Smooth muscle cell of the umbilical artery (primary cell): ENCODE measurements at places on chromosomes 7 and 10. TPM values are rescaled to one million over a fixed set of nuclear protein-coding genes. Genes with fewer than 3 reads are reported as not detected.

Gene SPDYE9
- not detected in 2 replicates for total RNA-seq

Gene CYP2C9
- total RNA-seq, result not detected in 2 replicates

Gene PAX4
- not detected in 2 replicates for total RNA-seq

Gene CHN2
- total RNA-seq, result 0.28 and 1.5 TPM in 2 replicates

Gene WDFY4
- not detected in 2 replicates for total RNA-seq

Gene CNPY1
- total RNA-seq, result not detected in 2 replicates

Gene SYNPO2L
- total RNA-seq, result 0.42 TPM in 1 of 2 replicates, not detected in the other

Gene POLR2J3
- 18.4 and 21.8 TPM in 2 replicates for total RNA-seq

Gene CROT
- 15.3 and 30.9 TPM in 2 replicates for total RNA-seq

Gene FKBP9
- total RNA-seq, result 320 and 518 TPM in 2 replicates

Gene BAMBI
- total RNA-seq, result 9.8 and 128 TPM in 2 replicates

Gene SMIM30
- 49.5 and 60.3 TPM in 2 replicates for total RNA-seq

Gene SLC18A3
- not detected in 2 replicates for total RNA-seq

Gene FAM180A
- 7.2 TPM in 1 of 2 replicates, not detected in the other for total RNA-seq

Gene NUDT5
- total RNA-seq, result 72.0 and 80.2 TPM in 2 replicates

Gene FZD1
- 7.7 and 8.3 TPM in 2 replicates for total RNA-seq

Gene FGFR2
- total RNA-seq, result 1.8 and 9.2 TPM in 2 replicates

Gene GDF2
- total RNA-seq, result not detected in 2 replicates

Gene SUFU
- 4.5 and 8.2 TPM in 2 replicates for total RNA-seq

Gene GNGT1
- not detected in 2 replicates for total RNA-seq

Gene CRHR2
- not detected in 2 replicates for total RNA-seq

Gene CDNF
- 0.51 and 0.59 TPM in 2 replicates for total RNA-seq

Gene HOXA5
- total RNA-seq, result 1.8 and 2.7 TPM in 2 replicates

Gene MACC1
- under 0.01 and 0.05 TPM in 2 replicates for total RNA-seq

Gene LBX1
- not detected in 2 replicates for total RNA-seq

Gene PYROXD2
- total RNA-seq, result 12.5 and 20.1 TPM in 2 replicates

Gene PAPSS2
- total RNA-seq, result 149 and 233 TPM in 2 replicates

Gene PRPF18
- 43.2 and 45.7 TPM in 2 replicates for total RNA-seq

Gene RSPH10B2
- 0.05 TPM in 1 of 2 replicates, not detected in the other for total RNA-seq

Gene STX1A
- total RNA-seq, result 13.1 and 49.6 TPM in 2 replicates

Gene MRC1
- total RNA-seq, result 0.05 TPM in 1 of 2 replicates, not detected in the other

Gene SLC35B4
- total RNA-seq, result 16.6 and 18.6 TPM in 2 replicates

Gene DYDC2
- total RNA-seq, result not detected in 2 replicates

Gene NUP205
- total RNA-seq, result 36.8 and 56.8 TPM in 2 replicates

Gene PNLIP
- not detected in 2 replicates for total RNA-seq

Gene GJC3
- total RNA-seq, result not detected in 2 replicates

Gene AZGP1
- total RNA-seq, result 0.32 TPM in 1 of 2 replicates, not detected in the other

Gene CCDC172
- total RNA-seq, result not detected in 2 replicates

Gene IKZF1
- not detected in 2 replicates for total RNA-seq

Gene AGAP5
- total RNA-seq, result 2.7 and 4.8 TPM in 2 replicates
